ENCODE measurements at places on chromosomes 7 and 10.

DNA sequence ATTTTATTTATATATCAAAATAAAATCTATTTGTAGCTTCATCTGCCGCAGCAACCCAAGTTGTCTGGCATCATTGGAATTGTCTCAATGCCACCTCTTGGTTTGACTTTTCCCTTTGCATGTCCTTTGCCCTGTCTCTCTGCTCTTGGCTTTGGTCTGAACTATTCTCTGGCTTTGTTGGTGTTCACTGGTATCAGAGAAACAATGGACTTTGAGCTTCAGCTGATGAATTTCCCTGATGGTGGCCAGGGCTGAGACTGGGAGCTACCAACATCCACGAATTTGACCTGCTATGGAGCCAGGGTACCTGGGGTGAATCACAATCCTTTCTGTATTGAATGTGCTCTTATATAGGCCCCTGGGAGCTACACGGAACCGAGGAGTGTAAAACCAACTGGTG is 311.7 kb upstream of the KIAA1217 start:
- no peak for DNase-seq

GRCh38 chr7:3162289-3162688 is 118.6 kb upstream of the CARD11 start:
- DNase-seq: no peak

DNA sequence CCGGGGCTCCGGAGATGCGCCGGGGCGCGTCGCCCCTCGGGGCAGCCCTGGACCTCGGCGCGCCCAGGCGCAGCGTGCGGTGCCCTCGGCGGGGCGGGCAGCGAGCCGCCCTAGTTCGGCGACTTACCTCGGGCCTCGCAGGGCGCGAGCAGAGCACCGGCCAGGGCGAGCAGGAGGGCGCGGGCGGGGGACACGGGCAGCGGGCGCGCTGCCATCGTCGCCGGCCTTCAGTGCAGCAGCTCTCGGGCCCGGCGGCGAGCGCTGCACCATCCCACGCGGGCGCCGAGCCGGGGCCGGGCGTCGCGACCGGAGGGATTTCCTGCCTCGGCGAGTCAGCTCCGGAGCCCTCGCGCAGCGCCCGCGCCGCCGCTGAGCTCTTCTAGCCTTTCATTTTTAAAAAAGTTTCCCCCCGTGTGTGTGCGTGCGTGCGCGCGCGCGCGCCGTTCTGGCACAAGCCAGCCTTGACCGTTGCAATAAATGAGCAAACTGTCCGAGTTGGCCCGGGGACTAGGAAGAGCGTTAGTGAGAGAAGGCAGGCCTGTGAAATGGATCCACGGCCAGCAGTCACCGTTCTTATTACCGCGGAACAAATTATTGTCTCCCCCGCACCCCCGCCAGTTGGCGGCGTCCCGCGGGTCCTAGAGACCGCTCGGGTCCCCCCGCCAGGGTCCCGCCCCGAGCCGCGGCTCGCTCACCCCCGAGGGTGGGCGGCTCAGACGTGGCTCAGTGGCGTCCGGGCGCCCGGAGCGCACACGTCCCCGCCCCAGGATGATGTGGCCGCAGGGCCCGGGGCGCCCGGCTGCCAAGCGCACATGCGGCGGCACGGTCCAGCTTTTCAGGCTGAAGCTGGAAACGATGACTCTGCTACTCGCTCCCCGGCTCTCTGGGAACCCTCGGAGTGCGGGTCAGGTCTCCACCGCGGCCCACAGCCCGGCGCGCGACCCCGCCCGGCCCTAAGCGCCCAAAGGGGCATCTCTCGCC is at the start of gene ADAM12:
ADAM12 (minus strand) TSS at position 547 of the 981 bp plus-strand sequence; CDS start at position 215, 332 bp downstream.
- DNase-seq: no peak

GRCh38 chr10:84469470-84469869 is 141.1 kb downstream of the CCSER2 start:
- no peak for DNase-seq

- no peak for DNase-seq
These were observed 946.3 kb upstream of the GHITM start for GRCh38 chr10:83193026-83193425.

DNA sequence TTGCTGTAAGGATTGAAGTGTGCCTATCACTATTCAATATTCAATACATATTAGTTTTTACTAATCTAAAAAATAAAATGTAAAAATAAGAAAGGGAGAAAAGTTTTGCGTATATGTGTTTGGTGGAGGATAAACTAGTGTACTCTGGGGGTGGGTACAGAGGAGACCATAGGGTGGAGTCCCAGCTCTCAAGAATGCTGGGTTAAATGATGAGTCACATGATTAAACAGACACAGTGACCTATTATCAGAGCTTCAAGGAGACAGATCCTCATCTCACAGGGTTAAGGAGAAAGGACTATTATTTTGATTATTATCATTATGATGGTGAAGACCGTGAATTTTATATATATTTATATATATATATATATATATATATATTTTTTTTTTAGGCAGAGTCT is 77.5 kb downstream of the AFAP1L2 start:
- no peak for DNase-seq

- DNase-seq: no peak
These were observed 317.6 kb downstream of the GRID1 start for GRCh38 chr10:86048973-86049372.
